Ascending aorta (tissue), 2 donors: ENCODE measurements at places on chromosomes 2 and 18. TPM values are rescaled to one million over a fixed set of nuclear protein-coding genes. Genes with fewer than 3 reads are reported as not detected.

DNA sequence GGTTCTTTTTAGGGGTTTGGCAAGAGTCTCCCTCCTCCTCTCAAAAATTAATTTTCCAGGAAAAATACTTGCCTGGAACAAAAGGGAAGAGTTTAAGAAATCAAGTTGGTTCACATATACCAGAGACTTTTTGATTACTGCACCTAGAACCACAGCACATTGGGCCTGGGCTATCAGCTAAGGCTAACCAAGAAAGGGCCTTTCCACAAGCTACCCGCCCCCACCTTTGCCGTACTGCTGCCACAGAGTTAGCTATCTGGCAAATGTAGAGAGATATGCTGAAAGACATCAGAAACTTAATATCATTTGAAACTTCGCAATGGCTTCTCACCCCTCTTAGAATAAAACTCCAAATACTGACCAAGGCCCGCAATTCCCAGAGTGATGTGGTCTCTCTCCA, 76.9 kb downstream of the AAK1 start:
- DNase-seq, result no peak

DNA sequence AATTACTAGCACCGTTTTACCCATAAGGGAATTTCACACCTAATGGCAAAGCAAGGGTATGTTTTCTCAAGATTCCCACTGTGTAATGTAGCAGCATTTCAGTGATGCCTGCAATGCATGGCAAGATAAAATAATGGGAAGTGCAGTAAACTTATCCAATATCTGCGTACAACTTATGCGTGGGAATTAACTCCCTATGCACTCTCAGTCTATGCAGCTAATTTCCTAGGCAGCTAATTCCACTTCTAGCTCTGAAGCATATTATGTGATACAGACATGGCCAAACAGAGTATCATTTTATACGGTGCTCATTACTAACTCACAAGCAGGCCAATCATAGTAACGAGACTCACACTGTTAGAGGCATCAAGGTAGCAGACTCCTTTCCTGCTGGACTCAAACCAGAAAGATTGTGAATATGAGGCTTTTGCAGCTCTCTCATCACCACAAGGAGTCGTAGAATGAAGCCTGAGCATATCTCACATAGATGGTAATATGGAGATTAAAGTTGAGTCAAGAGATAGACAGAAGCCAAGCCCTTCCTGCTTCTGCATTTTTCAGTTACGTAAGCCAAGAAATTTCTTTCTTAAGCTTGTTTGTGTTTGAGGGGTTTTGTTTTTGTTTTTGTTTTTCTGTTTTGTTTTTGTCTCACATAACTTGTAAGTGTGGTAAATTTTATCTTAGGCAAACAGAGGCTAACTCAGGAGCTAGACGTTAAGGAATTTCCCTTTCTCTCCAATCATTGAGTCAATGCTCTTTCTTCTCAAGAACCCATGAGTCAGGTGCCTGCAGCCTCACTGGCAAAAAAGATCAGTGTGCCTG, 34.8 kb upstream of the ITGAV start:
- no peak for DNase-seq

Gene RAB17
- total RNA-seq, result 0.32 TPM

- no peak for DNase-seq
Measured at GRCh38 chr2:221310730-221311129, 261.4 kb downstream of the EPHA4 start.

DNA sequence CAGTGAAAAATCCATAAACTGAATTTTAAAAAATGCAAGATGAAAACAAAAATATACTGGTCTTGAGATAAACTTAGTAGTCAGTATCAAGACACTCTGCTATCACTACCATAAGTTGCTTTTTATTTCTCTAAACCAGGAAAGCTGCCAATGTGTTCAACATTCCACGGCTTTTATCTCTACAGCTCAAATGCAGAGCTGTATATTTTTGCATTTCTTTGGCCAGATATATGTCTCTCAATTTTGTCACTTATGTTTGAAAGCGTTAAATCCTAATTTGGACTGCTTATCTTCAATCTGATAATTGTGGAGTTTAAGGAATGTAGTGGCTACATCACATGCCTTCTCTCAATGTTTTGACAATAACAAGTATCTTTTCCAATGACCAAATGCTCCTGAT, 609.5 kb downstream of the EPHA4 start:
- no peak for DNase-seq

- no peak for DNase-seq
Measured at GRCh38 chr2:211473116-211473515, 916.7 kb downstream of the CPS1 start.

DNA sequence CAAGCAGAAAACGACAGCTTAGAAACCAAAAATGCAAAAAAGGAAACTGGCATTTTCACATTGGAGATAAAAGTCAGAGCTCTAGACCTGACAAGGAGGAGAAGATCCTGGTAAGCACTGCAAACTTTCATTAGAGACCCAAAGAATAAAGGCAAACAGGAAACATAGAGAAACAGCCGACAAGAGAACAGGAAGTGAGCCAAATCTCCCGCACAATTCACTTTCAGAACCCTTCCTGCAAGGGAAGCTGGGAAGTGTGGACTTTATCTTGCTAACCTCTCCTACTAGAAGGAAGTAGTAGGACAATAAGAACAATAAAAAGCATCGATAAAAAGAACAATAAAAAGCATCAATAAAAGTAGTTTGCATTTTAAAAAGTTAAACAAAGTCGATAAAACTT, 417.8 kb upstream of the SPHKAP start:
- DNase-seq, result no peak

DNA sequence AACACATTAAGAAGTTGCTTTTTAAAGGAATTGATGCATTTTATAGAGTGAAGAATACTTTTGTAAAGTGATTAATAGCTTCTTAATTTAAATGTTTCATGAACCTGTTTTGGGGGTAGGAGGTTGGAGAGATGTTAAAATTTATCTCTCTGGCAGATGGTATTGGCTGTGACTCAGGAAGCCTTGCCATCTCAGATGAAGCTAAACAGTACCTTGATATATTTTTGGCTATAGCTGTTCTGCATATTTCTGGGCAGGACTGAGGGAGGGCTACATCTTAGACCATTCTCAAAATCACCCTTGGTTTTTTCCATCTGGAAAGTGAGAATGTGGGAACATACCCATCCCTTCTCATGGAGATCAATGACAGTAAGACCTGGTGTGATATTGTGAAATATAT, 13.4 kb downstream of the CAPN14 start:
- no peak for DNase-seq

Gene PDE6D
- total RNA-seq, result 34.1 TPM

GRCh38 chr2:42025151-42025582, 22.7 kb upstream of the PKDCC start:
- no peak for DNase-seq

DNA sequence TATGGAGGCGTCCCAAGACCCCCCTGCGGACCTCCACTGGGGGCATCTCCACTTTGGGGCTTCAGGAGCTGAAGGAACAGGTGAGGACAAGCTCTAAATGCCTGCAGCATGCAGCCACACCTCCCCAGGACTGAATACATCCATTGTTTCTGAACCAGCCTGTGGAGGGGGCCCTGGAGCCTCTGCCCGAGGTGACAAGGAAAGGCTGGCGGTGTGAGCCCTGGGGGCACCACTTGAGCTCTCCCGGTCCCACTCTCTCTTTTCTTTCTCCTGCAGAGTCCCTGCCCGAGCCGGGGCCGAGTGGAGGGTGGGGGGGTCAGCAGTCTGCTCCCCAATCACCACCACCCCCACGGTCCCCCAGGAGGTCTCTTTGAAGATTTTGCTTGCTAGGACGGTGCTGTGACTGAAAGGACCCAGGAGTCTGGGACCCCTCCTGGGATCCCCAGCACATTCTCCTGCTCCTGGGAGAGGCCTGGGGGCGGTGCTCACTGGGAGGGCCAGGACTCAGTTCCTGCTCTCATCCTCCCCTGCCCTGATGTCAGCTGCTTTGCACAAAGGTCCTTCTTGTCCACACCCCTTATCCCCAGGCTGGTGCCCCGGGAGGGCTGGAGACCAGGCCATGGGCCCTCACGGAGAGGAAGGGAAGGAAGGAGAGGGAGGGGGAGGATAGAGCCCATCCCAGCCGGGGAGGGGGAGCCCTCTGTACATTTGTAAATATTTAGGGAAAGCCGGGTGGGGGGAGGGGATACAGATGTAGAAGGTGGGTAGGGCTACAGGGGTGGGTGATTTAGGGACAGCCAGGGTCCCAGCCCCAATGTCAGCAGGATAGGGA, 5.7 kb downstream of the CHPF start:
- DNase-seq, result no peak

- DNase-seq, result peak; percentile 76
Measured at GRCh38 chr2:176136374-176137251, 7.1 kb downstream of the HOXD8 start.

Gene PTGR3
- 10.1 TPM for total RNA-seq

- DNase-seq, result no peak
Measured at GRCh38 chr18:63617049-63617914, 26.8 kb downstream of the SERPINB4 start.

Gene KATNAL2
- not detected for total RNA-seq

GRCh38 chr2:194090251-194090905, 1566.6 kb upstream of the SLC39A10 start:
- DNase-seq, result no peak

Gene BMPR2
- total RNA-seq, result 47.8 TPM

- DNase-seq, result no peak
Measured at GRCh38 chr2:102387763-102388546, 32.4 kb downstream of the IL18R1 start.

DNA sequence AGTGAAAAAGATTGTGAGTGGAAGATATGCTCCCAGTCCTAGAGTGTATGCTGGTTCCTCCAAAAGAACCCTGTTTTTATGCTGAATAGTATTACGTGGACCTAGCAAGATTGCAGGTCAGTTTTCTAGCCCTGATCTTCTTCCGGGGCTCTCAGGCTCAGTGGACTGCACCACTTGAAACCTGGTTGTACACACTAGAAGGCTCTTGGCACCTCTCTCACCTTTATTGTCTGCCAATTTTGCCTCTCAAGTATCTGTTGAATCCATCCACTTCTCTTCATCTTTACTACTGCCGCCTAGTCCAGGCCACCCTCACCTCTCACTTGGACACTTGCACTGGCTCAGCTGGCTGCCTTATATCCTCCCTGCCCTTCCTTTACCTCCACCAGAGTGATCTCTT, 16.8 kb downstream of the TTC39C start:
- DNase-seq, result no peak

Gene ANKRD30B
- not detected for total RNA-seq

Gene RAD51AP2
- total RNA-seq, result not detected

DNA sequence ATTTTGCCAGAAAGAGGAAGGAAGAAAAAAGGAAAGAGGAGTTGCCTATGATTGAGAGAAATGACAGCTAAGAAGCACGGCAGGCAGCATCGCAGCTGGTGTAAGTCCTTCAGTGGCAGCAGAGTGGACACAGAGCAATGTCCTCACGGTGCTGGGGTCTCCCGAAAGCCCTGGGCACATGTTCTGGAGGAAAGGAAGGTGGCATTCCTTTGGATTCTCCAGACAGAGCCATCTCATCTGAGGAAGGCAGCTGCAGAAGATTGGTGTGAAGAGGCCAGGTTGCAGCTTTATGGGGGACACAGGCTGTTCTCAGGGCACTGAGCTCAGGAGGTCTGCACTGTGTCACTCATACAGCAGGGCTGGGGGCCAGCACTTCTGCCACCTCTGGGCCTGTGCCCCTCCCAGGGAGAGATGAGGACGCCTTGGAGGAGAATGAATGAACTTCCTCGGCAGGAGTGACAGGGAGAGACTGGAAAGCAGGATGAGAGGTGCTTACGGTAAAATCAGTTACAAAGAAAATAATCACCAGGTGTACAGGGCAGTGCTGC, 252.0 kb upstream of the MYT1L start:
- no peak for DNase-seq
